ENCODE measurements at places on chromosomes 6 and 20.

GRCh38 chr20:50172347-50173013 lies 18.1 kb upstream of the CEBPB start:
- DNase-seq: peak; percentile 83

- no peak for DNase-seq
These were observed 47.3 kb upstream of the IL20RA start for GRCh38 chr6:137092018-137092417.

- no peak for DNase-seq
These were observed 195.1 kb upstream of the SGK1 start for GRCh38 chr6:134512981-134513391.

DNA sequence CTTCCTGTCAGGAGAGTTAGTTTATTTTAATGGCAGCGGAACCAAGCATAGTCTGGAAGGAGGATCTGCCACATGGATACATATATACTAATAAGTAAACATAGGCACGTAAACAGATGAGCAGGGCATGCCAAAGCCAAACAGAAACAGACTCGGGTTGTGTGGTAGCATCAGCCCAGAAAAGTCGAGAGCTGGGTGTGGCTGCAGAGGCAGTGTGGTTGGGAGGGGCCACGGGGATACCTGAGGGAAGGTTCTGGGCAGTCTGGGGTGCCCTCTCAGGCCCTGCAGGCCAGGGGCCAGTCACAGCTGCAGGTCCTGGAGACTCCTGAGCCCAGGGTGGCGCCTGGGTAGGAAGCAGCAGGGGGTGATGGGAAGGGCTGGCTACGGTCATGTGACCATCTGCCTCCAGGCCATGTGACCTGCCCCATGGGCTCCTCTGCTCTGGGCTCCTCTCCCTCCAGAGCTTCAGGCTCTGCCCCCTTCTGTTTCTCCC lies 42.8 kb upstream of the MRPS10 start:
- DNase-seq: peak; percentile 43

- no peak for DNase-seq
These were observed 163.9 kb upstream of the ZNF217 start for GRCh38 chr20:53757472-53757913.

DNA sequence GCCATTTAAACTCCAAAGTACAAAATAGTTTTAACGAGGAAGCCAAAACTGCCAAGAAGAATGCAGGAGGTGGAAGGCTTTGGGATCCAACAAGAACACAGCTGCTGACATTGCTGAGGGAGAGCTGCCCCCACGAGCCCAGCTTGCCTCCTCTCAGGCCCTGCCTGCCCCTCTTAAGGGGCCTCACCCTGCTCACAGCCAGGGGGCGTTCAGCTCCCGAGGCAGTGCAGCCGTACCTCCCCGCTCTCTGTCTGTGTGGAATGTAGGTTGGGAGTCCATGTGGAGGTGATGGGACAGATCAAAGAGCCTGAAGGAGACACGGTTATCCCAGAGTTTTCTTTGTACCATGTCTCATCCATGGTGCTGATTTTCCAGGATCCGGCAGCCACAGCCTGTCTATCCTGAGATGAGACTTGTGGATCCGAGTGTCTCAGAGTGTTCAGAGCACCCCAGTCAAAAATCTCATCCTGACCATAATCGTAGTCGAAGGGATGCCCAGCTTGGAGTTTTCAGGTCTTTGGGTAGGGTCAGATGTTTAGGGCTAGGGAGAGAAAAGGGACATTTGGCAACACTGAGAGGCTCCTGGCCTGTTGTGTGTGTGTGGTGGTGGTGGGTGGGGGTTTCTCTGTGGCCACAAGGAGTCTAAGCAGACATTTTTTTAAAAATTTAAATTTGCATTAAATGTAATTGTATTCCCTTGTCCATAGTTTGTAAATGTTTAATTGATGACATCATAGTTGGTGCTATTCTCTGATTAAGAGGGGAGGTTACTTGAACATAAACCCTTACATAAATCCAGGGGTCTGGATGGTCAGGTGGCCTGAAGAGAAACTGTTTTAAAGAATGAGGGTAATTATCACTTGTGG lies 111.4 kb upstream of the CLDN20 start:
- no peak for DNase-seq

- DNase-seq: no peak
These were observed 70.4 kb downstream of the EFCAB8 start for GRCh38 chr20:32929162-32929561.

- no peak for DNase-seq
These were observed 68.7 kb downstream of the RNF182 start for GRCh38 chr6:13993416-13993815.

All from uterus (tissue), 4 donors.